ENCODE measurements at places on chromosomes 4 and X.

- no peak for DNase-seq
Measured at GRCh38 chr4:184417802-184418511, 56.4 kb downstream of the IRF2 start.

DNA sequence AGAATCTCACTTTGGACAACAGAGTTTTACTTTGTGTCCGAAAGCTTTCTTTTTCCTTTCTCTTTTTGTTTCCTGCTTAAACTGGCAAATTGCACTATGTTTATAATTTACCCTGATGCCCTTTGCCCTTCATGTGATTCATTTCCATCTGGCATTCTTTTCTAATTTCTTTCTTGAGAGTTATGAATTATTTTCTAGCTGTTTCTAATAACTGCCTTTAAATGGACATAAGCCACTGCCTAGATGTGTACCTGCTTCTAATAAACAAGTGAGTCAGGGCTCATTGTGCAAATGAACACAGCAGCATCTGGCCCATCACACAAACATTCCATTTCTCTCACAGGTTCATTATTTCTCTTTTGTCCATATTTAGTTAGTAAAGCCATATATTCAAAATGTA, 242.3 kb upstream of the GPRIN3 start:
- DNase-seq = no peak

DNA sequence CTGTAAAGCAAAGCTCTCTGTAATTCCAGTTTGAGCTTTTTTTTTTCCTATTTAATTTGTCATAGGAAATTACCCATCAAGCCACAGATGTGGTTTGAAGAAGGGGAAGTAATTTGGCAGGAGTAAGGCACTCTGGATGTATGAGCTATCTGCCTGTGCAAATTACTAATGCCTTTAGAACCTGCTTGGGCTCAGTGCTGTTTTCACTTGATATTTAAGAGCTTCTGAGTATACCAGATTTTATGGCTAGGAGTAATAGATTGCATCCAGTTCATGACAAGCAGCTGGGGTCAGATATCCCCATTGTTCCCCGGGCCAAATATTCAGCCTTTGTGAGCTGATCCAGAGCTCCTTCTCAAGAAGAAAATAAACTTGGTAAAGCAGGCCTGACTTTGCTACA, 89.1 kb downstream of the DCAF8L2 start:
- no peak for DNase-seq

- DNase-seq = no peak
Measured at GRCh38 chrX:14095702-14096101, 66.0 kb upstream of the GEMIN8 start.

DNA sequence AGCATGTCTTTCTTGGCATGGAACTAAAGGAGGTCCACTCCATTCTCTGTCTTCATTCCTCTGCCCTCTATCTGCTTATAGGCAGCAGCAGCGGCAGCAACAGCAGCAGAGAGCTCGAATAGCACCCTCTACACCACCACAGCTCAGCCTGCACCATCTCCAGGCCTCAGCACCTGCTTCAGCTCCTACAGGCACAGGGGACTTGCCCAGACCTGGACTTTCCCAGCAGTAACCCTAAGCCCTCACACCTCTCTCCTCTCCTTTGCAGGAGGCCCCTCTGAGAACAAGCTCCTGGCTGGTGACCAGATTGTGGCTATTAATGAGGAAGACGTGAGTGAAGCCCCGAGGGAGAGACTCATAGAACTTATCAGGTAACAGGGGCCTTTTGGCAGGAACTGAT, 80.7 kb downstream of the FRMPD3 start:
- no peak for DNase-seq

DNA sequence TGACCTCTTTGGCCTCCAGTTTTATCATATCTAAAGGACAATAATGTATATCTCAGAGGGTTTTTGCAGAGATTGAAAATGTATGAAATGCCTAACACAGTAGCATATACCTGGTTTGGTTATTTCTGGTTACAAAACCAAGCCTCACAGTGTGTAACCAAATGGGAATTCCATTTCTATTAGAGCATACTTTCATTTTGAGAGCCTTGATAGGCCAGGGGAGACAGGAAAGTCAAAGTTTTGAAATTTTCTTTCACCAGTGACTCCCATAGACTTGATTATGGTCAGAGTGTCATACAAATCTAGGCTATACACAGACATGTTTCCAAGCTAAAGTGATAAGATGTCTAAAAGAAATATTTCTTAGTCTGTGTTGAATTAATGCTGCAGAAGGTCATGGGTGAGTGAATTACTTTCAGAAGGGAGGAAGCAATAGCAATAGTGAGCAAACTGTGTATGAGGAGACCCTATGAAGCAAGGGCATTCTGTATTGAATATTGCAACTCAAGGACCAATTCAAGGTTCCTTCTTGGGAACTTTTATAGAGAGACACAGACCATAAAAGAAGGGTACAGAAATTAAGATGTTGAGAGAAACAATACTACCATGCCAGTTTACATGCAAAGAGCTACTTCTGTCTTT, 151.1 kb downstream of the PDE5A start:
- DNase-seq = no peak

DNA sequence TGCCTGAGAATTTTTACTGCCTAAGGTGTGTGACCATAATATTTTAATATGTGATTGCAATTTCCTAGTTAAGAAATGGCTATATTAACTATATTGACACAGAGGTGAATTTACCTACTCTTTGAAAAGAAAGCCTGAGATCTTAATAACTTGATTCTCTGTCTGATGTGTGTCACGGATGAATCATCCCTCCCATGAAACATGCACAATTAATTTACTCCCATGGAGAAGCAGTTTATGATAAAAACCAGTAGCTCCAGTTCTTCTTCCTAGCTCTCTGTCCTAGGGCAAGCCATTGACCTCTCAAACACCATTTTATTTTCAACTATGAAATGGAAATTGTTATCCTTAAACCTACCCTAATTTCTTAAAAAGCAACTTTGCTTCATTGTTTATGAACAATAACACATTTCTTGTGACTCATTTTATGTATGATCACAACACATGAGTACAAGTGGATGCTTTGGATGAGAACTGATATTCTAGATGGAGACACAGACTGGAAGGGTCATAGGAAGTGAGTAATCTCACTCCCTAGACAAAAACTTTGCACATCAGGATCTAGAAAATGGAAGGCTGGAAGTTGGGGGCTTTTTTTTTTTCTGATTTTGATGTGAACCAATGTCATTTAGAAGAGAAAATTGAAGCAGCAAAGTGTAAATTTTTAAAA, 438.3 kb downstream of the GPAT3 start:
- DNase-seq = no peak

GRCh38 chrX:153319295-153320046, 2.1 kb downstream of the PNMA6F start:
- no peak for DNase-seq

GRCh38 chr4:76579596-76580375, 144.8 kb downstream of the SHROOM3 start:
- DNase-seq = no peak

DNA sequence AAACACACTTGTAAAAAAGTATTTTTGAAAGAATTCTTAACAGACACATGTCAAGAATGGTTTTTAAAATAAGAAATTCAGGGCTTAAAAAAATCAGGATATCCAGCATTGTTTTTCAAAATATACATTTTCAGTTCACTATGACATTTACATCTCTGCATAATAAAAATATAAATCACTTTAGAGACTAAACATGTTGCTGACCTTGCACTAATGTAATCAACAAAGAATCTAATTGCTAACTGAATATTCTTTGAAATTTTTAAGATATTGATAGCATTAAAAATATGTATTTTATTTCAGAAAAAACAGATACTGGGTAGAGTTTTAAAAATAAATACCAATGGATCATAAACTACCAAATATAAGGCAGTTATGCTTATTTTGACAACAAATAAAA, 26.4 kb downstream of the RPS6KA6 start:
- no peak for DNase-seq

DNA sequence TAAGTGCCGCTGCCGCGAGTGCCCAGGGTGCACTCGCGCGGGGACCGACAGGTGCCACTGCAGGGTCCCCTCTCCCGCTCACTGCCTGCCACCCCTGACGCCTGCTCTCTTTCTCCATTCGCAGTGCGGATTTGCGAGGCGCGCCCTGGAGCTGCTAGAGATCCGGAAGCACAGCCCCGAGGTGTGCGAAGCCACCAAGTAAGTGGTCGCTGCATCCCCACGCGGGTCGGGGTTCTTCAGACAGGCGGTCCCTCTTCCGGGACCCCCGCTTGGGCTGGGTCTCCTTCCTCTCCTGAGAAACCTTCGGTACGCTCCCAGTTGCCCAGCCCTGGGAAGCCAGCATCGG, 547 bp downstream of the GUCY1A1 start:
- DNase-seq = no peak

DNA sequence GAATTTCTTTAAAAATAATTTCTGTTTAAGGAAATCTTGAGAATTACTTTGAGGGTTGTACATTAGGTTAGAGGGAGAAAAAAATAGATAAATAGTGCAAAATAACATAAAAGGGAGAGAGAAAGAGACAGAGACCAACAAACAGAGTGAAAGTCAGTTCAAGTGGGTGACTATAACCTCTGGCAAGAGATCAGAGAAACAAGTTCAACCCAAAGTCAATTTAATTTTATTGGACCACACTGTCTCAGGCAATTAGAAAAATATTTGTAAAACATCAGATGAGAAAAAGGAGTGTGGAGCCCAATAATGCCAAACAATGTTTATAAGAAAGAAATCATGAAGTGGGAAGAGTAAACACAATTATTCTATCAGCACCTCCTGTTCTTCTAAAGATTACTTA, 143.5 kb upstream of the GYPA start:
- DNase-seq = no peak

- no peak for DNase-seq
Measured at GRCh38 chr4:102641793-102642192, 119.0 kb downstream of the MANBA start.

DNA sequence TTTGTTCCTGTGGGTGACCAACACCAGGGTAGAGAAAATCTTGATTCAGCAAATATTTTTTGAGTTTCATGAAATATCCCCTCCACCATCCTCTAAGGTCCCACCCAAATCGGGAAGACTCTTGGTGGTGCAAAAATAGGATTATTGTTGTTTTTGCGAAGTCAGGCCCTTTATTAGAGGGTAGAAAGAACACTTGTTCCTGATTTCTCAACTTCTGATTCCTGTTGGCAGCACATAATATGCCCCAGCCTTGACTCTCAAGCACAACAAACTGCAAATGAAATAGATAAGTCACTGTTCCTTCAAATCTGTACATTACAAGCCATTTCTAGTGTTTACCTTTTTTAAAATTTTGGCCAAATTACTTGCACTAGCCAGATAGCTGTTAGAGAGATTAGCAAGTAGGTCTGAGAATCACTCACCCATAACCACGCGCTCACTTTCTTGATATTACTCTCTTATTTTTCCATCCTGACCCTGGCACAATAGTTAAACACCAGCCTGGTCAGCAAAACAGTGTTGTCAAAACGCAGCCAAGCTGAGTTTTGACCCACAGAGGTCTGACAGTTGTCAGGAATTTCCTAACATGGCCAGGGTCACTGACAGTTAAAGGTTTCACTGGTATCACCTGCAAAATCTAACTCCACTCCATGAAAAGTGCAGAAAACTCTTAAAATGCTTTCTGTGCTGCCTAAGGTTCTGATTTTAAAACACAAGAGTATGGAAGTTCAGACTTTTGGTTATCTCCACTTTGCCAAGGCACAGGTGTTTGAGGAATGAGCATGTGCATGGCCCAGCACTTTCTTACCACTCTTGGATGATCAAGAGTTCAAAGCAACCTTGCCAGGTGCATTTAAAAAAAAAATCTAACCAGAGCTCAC, 69.8 kb downstream of the RBM47 start:
- no peak for DNase-seq

DNA sequence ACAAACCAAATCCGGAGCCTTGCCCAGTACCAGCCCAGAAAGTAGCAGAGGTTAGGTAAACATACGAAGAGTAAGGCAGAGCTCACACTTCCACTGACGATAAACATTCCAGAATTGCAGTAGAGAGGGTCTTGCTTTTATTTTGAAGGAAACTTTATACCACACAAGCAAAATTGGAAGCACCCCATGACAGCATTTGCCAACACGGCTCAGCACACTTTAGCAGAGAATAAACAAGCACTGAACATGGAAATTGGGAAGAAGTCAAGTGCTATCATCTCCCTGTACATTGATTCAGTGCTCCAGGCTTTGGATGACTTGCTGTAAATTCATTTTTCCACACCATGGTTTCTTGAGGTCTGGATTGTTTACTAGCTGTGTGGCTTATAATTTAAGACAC, 160.7 kb upstream of the FAM47C start:
- DNase-seq = no peak

- no peak for DNase-seq
Measured at GRCh38 chr4:3813151-3814052, 47.2 kb downstream of the ADRA2C start.

DNA sequence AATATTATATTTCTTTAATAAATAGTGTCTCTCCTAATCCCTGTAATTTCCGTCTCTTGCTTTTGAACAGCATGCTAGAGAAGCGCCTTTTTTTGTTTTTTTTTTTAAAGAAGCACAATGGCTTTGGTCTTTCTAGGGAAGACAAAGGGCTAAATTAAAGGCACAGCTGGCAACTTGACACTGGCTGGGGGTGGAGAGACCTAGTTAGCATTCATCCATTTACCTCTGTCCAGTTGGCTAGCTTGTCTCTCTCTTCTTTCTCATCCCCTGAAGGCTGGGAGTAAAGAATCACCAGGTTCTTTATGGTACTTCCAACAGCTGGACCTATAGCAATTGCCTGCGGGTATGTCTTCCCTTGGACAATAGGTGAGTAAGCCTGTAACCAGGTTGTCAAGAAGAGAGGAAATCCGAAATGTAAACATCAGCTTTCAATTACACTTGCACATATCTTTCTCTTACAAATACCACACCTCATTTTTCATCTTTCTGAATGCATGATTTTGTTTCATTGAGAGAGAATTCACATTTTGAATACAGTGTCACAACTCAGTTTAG, 178.4 kb upstream of the GPR101 start:
- no peak for DNase-seq

- no peak for DNase-seq
Measured at GRCh38 chr4:90118527-90119195, 8.5 kb upstream of the CCSER1 start.

DNA sequence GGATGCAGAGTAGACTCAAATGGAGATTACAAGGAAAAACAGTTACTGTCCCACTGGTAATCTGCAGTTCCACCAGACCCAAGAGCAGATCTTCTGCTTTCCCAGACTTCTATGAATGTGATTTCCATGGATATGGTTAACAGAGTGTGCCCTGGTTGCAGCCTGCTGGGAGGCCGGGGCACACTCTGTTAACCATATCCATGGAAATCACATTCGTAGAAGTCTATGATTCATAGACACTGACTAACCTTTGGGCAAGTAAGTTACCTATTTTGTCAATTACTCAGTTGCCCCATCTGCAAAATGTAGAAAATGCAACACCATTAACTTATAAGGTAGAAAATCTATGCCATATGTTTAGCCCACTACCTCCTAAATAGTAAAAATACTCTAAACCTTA, 443.1 kb upstream of the PITX2 start:
- no peak for DNase-seq

- no peak for DNase-seq
Measured at GRCh38 chr4:56655209-56655626, 25.9 kb downstream of the HOPX start.

- no peak for DNase-seq
Measured at GRCh38 chr4:36325926-36326325, 44.5 kb downstream of the DTHD1 start.

- DNase-seq = no peak
Measured at GRCh38 chrX:56798866-56799758, 70.1 kb downstream of the NBDY start.

- DNase-seq = peak; percentile 89
Measured at GRCh38 chrX:154368630-154369448, 5.6 kb downstream of the FLNA start.
